Effector memory CD4-positive, alpha-beta T cell (primary cell): ENCODE measurements at places on chromosomes 3 and 15.

DNA sequence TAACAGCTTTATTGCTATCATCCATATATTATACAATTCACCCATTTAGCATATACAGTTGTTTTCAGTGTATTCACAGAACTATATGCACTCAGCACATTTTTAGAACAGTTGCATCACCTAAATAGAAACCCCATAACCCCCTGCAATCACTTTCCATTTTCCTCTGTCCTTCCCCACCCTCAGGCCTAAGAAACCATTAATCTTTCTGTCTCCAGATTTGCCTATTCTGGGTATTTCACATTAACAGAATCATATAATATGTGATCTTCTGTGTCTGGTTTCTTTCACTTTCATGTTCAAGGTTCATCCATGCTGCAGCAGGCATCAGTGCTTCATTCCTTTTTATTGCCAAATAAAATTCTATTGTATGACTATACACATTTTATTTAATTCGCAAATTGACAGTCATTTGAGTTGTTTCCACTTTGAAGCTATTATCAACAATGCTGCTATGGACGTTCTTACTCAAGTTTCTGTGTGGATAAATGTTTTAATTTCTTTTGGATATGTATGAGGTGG, 39.8 kb downstream of the ADAMTS17 start:
- H3K4me3 ChIP-seq, result no peak overlapping the region
- no peaks in the 10 kb centered on the region for H3K4me1 ChIP-seq
- no peak overlapping the region for H3K27ac ChIP-seq
- peaks cover 4% of the 10 kb centered on the region for H3K36me3 ChIP-seq
- no peaks in the 10 kb centered on the region for H3K27me3 ChIP-seq

DNA sequence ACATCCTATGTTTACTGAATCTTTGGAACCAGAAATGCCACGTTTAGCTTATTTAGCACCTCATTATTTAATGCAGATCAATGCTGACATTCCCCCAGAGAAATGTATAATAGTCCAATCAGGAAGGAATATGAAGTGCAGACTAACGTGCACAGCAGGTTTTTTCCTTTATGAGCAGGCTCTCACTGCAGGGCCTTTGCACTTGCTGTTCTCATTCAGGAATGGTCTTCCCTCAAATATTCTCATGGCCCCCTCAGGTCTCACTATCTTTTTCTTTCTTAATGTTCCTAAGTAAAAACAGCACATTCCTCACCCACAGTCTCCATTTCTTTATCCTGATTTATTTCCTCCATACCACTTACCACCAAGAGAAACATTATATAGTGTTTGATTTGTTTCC, 174.6 kb downstream of the FOXP1 start:
- DNase-seq, result no peak
- H3K36me3 ChIP-seq, result no peaks in the 10 kb centered on the region
- no peak overlapping the region for H3K27ac ChIP-seq
- no peaks in the 10 kb centered on the region for H3K27me3 ChIP-seq
- H3K4me1 ChIP-seq, result peaks cover 4% of the 10 kb centered on the region
- H3K4me3 ChIP-seq, result no peak overlapping the region

DNA sequence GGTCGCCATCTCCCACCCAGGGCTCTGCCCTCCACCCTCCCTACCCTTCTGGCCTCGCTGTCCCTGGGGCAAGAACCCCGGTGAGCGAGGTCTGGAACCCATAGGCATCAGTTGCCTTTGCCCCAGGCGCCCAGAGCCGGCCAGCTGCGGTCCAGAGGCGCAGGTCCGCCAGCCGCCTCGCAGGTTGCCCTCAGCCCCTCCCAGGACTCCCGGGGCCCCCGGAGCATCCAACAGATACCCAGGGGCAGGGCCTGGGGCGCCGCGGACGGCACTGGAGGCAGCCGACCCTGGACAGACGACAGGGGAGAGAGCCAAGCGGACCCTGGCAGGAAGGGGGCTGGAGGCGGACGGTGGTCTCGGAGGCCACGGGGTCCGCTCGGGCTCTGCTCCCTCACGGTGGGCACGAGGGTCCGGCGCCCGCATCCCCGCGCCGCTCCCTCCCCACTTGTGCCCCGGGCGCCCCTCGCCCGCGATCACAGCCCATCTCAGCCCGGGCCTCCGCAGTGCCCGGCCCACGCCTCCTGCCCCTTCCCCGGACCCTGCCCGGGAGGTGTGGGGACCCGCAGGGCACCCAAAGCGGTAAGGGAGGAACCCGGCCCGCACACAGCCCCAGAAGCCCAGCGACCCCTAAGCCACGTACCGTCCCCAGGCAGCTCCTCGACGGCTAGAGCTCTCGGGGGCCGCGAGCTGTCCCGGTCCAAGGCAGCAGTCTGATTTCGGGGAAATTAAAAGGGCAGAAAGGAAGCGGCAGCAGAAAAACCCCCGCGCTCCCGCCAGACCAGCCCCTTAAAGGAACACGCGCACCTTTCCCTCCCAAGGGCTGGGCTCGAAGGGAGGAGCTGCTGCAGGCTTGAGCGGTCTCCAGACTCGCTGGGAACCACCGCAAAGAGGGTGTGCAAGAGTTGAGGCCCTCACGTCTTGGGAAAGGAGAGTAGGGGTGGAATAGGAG, at the start of gene HAPLN3:
TSS of gene HAPLN3 (minus strand) at position 726 of the 949 bp plus-strand sequence. CDS start 8,246 bp downstream, outside the sequence.
- DNase-seq, result peak; percentile 39
- H3K4me1 ChIP-seq, result peaks cover 26% of the 10 kb centered on the region
- peaks cover 10% of the 10 kb centered on the region for H3K36me3 ChIP-seq

DNA sequence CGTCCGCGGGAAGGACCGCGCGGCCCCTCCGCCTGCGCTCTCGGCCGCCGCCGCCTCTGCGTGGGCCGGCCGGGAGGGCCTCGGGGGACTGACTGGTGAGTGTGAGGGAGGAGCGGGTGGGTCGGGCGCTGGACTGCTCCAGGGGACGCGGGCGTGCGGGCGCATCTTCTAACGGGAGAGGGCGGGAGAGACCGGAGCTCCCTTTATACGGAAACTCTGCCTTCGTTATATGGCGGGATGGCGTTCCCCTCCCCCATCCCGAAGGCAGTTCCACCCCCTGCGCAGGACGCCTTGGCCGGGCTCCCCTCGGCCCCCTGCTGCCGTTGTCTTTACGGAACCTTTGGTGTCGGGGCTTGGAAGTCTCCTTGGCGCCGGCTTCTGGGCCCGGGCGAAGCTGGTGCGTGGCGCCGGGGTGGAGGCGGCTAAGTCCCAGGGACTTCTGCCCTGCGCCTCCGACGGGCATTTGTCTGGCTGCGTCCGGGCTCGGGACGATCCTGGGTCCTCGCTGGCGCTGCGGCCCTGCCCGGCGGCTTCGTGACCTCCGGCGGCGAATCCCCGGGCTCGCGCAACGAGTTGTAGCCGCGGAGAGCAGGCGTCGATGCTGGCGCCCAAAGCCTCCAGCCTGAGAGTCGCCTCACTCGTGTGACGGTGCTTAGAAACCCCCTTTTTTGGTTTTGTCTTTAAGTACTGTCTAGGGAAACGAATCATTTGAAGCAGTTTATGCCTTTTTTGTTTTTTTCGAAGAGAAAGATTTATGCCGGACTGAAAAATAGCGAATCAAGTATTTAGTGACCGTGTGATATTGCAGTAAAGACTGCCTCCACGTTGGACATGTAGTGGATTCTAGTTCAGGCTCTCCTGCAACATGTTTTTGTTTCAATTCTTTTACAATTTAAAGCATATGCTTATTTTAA, 623 bp downstream of the ZNF639 start:
- peaks cover 9% of the 10 kb centered on the region for H3K4me1 ChIP-seq
- DNase-seq, result peak; percentile 46
- peak overlapping the region; percentile 99 for H3K27ac ChIP-seq
- no peaks in the 10 kb centered on the region for H3K27me3 ChIP-seq

DNA sequence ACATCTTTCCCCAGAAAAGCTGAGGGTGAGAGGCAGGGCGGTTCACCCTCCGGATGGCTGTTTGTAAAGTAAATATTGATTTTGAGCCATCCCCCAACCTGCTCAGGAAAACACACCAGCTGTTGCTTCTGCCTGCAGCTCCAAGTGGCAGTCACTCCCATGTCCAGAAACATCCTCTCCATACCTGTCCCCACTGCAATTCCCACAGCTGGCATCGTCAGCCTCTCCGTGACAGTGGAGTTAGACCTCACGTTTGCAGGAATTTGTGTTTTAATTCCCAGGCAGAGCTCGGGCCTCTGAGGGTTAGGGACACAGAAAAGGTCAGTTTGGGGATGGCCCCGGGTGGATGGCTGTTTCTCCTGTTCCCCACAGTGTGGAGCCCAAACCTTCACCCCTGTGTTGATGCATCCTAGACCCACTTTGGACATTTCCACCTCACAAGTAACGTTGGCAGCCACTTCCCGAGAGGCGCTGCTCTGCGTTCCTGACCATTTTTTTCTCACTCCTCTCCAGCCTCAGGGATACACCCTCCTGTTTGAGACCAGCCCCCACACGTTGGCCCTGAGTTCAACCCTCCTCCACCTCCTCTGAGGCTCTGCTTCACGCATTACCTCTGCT, 11.8 kb upstream of the FAM174B start:
- H3K4me3 ChIP-seq, result no peak overlapping the region
- no peaks in the 10 kb centered on the region for H3K27me3 ChIP-seq
- no peaks in the 10 kb centered on the region for H3K4me1 ChIP-seq
- H3K27ac ChIP-seq, result no peak overlapping the region
